Fibroblast of lung (primary cell): ENCODE measurements at places on chromosomes 4 and X. TPM values are rescaled to one million over a fixed set of nuclear protein-coding genes. Genes with fewer than 3 reads are reported as not detected.

DNA sequence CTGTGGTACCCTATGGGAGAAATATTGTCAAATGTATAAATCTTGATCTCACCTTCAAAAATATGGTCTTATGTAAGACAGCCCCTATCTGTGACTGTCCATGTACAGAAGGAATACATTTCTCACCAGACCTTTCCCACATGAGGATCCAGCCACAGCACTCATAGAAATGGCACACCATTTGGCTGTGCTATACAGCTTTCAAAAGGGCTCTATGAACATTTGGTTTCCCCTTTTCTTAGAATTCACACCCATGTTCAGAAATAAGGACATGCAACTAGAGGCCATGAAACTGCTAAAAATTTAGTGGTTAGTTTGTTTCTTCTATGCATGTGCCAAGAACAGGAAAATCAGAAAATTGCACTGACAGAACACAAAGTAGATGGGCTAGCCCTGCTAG is 62.7 kb downstream of the ANTXR2 start:
- no peak for DNase-seq

DNA sequence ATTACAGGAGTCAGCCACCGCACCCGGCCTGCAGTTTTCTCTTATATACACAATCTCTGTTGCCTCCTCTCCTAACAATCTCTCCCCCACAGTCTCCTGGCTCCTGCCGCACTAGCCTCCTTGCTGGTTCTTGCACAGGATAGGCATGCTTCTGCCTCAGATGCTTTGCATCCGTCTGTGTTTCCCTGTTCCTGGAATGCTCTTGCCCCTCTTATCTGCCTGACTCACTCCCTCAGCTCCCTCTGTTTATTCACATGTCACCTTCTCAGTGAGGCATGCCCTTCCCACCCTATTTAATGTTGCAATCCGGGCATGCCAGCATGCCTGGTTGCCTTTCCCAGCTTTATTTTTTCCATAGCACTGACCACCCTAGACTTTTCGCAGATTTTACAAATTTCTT is 161.9 kb downstream of the PHF8 start:
- peak; percentile 79 for DNase-seq

DNA sequence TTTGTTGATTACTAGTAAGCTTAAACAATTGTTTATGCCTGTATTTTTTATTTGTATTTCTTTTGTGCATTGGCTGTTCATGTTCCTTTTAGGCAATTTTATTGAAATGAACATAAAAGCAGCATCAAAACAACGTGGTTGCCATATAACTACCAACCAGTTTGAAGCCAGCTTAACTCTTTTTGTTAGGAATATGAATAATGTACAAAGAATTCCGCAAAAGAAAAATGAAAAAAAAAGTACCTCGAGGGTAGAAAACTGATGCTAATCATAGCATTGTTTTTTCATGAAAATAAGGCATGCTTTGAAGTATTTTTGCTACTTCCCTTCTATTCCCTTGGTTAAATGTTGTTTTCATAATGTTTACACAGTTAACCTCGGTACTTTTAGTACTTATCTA is 1024.0 kb upstream of the SLIT2 start:
- no peak for DNase-seq

DNA sequence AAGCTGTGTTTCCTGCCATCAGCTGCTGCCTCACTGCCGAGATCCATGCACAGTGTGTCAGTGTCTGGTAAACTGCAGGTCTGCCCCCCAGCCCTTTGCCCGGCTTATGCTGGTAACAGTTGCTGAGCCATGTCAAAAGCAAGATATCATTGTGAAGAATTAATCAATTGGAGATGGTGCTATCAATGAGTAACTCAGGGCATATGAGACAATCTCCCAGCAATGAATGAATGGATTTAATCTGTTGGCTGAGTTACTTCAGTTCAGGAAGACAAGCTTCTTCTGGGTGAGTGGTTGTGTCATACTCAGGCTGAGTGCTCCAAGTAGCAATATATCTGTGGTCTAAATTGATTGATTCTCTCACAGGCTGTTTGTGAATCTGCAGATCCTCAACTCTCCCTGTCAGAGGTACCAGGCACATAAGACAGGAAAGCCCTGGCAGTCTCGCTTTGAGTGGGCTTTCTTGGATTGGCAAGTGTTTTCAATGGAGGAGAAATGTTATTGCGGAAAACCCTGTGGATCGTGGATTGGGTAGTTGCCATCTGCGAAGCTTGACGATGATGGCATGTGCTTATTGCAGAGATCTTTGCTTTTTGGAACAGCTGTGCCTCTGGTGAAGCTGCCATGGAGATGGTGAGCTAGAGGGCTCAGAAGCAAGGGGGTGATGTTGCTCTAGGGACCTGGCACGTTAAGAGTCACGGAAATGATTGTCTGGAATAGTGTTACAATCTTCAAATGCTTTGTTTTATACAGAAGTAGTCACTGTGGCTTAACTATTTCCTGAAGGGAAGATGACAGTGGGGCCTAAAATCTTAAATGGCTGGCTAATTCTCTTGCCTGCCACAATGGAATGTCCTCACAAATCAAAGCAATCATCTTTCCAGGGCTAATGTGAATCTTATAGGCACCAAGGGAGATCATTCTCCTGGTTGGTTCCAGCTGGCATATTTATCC is 147.6 kb upstream of the TBC1D9 start:
- no peak for DNase-seq

DNA sequence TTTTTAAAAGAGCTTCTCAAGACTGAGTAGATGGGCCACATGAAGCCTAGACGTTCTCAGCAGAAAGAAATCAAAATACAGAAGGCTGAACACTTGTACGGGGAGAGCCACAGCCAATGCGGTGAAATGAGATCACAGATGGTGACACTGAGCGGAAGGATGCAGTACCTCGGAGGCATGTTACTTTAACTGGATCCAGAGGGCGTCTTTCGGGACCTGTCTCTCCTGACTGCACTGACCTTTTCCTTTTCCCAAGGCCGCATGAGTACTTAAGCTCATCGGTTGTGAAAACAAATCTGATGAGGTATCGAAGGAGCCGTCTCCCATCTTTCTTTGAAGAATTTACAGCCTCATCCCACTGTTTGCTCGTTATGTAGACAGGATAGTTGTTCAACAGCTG is 32.6 kb downstream of the BEND4 start:
- DNase-seq, result no peak

GRCh38 chr4:153512162-153512852 is 46.1 kb downstream of the TMEM131L start:
- no peak for DNase-seq

The MAGEB1 gene
- not detected in 2 replicates for total RNA-seq

The CT55 gene
- total RNA-seq, result not detected in 2 replicates

The RBM47 gene
- 1.8 and 2.3 TPM in 2 replicates for total RNA-seq

The LRCH2 gene
- 12.8 and 19.5 TPM in 2 replicates for total RNA-seq

The SETD7 gene
- 58.0 and 80.8 TPM in 2 replicates for total RNA-seq
